CD8-positive, alpha-beta memory T cell (primary cell): ENCODE measurements at places on chromosomes 1 and 21. TPM values are rescaled to one million over a fixed set of nuclear protein-coding genes. Genes with fewer than 3 reads are reported as not detected.

GRCh38 chr1:15188130-15188524 lies 34.6 kb downstream of the TMEM51 start:
- DNase-seq, result no peak

KIAA1614 gene
- 0.10 TPM for polyA plus RNA-seq

- no peak for DNase-seq
Measured at GRCh38 chr1:193971595-193971994, 785.2 kb upstream of the B3GALT2 start.

DNA sequence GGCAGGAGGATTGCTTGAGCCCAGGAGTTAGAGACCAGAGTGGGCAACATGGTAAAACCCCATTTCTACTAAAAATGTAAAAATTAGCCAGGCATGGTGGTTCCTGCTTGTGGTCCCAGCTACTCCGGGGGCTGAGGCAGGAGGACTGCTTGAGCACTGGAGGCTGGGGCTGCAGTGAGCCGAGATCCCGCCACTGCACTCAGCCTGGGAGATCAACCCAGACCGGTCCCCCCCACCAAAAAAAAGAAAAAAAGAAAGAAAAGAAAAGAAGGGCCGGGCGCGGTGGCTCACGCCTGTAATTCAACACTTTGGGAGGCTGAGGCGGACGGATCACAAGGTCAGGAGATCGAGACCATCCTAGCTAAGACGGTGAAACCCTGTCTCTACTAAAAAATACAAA lies 1.8 kb upstream of the GMEB1 start:
- DNase-seq, result no peak

DNA sequence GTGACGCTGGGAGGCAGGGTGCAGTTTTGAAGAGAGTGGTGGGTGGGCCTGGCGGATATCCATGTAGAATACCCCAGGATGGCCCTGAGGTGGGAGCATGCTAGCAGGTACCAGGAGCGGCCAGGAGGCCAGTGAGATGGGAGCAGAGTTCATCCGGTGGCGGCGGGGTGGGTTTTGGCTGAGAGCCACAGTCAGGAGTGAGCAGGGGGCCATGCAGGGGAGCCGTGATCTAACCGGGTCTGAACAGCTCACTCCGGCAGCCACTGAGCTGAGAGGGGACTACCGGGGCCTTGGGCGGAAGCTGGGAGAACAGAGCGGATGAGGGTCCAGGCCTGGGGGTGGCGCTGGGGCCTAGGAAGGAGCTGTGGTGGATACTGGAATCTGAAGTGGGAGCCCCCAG lies 47.6 kb upstream of the LRP8 start:
- DNase-seq, result no peak

DNA sequence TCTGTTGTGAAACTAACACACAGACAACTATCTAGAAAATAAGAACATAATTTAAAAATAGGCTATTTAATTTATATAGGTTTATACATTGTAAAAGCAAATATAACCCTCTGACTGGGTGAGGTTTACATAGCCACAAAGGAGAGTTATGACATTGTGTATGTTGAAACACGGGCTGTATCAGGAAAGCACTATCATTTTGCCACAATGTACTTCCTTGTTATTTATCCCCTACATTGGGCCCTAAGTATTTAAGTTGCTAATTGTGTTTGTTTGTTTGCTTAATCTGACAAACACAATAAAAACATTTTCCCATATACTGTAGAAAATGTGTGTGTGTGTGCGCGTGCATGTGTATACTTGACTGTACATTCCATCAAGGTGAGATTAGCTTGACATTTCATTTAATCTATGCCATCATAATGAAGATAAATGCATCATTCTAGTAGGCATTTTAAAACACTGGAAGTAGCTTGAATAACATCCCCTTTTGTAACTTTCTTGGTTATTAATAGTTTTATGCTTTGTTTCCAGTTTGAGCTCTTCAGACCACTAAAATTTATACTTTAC lies 72.1 kb downstream of the RGS13 start:
- no peak for DNase-seq

- DNase-seq, result no peak
Measured at GRCh38 chr1:15687446-15687845, 3.3 kb downstream of the PLEKHM2 start.

- no peak for DNase-seq
Measured at GRCh38 chr1:151849871-151850270, 3.6 kb downstream of the THEM5 start.

GRCh38 chr1:11391327-11391726 lies 87.6 kb upstream of the DISP3 start:
- DNase-seq, result no peak

DNA sequence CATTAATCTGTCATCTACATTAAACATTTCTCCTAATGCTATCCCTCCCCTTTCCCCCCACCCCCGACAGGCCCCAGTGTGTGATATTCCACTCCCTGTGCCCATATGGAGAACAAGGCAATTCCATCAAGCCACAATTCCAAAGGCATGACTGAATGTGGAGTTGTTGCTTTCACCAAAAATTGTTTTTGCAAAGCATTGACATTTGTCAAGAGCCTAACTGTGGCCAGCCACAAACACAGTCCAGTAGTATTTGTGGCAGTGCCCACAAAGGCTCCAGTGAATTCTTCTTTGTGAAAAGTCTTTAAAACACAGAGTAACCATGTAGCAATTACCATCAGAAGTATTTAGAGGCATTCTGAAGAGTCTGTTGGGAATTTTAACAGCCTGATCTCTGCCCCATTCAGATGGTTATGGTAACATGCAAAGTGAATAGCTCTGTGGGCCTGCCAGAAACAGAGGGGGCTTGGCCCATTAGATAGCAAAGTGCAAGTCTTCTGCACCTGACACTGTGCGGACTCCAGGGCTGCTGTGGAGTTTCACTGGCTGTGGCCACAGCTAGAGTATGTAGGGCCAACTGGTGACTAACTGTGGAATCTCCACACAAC lies 11.6 kb upstream of the LRRC53 start:
- DNase-seq, result no peak

DNA sequence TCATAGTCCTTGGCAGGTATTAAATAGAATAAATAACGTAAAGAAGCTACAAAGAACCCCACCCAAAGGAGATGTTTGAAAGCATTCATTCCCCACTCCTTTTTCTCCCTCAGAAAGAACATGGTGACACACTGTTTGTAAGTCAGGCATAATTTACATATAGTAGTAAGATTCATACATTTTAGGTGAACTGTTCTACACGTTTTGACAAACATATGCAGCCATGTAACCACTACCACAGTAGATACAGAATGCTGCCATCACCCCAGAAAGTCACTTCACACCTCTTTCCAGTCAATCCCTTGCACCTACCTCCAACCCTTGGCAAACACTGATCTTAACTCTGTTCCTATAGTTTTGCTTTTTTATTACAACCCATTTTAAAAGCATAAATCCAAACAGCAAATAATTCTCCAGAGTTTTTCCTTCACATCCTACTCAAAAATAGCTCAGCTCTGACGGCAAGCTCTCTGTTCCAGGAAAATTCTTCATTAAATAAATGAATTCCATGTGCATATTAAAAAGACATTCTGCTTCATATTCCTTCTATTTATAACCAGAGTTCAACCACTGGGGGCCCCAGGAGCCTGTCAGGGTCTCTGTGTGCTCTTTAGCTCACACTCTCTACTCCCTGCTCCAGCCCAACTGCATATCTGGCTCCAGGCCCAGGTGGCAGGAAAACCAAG lies 258.8 kb downstream of the PLPP3 start:
- DNase-seq, result no peak

DNA sequence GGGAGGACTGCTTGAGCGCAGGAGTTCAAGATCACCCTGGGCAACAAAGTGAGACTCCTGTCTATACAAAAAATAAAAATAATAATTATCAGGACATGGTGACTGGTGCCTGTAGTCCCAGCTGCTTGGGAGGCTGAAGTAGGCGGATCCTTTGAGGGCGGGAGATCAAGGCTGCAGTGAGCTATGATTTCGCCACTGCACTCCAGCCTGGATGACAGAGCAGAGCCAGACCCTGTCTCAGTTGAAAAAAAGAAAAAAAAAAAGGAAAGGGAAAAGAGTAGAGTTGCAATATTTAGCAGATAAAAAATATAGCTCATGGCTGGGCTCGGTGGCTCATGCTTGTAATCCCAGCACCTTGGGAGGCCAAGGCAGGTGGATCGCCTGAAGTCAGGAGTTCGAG lies 3.3 kb upstream of the S1PR1 start:
- no peak for DNase-seq

CRYAA gene
- polyA plus RNA-seq, result not detected

DNA sequence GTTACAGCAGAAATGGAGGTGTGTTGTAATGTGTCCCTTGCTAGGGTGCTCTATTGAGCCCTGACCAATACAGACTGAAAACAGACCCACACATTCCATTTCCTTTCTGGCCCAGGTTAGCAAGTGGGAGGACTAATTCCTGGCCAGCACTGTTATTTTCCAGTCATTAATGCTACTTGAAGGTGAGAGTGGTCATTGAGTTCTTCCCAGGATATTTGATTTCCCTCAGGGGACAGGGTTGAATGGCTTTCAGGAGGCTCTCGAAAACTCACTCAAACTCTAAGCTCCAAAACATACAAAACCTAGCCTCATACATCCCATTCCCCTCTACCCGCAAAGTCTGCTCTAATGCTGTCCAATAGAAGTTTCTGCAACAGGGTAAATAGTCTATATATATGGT lies 6.2 kb downstream of the LRRC52 start:
- no peak for DNase-seq

DNA sequence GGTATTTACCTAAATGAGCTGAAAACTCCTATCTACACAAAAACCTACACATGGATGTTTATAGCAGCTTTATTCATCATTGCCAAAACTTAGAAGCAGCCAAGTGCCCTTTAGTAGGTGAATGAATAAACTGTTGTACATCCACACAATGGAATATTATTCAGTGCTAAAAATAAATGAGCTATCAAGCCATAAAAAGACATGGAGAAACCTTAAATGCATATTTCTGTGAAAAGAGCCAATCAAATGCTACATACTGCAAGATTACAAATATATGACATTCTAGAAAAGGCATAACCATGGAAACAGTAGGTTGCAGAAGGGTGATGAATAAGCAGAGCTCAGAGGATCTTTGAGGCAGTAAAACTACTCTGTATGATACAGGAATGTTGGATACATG lies 23.3 kb downstream of the ABCB10 start:
- no peak for DNase-seq

DNA sequence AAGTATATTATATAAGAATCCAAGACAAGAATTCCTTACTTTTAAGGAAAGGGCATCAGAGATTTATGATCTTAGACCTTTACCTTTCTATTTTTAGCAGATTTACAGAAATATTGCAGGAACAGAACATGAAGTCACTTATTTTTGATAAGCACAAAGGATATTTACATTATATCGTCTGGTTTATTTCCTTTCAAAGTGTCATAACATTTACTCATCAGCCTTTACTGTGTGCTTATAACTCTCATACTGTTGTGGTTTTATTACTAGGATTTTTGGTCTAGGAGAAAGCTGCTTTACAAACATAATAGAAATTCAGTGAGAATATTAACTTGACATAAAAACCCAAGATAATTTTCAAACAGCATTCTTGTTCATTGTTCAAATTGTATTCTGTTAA lies 47.6 kb downstream of the APP start:
- no peak for DNase-seq

GRCh38 chr1:8629241-8630091 lies 188.0 kb downstream of the RERE start:
- DNase-seq, result no peak

- no peak for DNase-seq
Measured at GRCh38 chr1:236149003-236149595, 6.8 kb downstream of the GPR137B start.

MRPS14 gene
- polyA plus RNA-seq, result 49.4 TPM

GRCh38 chr1:24909388-24909898 lies 20.6 kb downstream of the RUNX3 start:
- DNase-seq, result no peak

- DNase-seq, result no peak
Measured at GRCh38 chr1:216742625-216743024, 19.4 kb upstream of the ESRRG start.

- no peak for DNase-seq
Measured at GRCh38 chr1:111649648-111650047, 30.1 kb downstream of the RAP1A start.

- no peak for DNase-seq
Measured at GRCh38 chr1:183218971-183219615, 33.0 kb downstream of the LAMC2 start.

S100A8 gene
- not detected for polyA plus RNA-seq

IVL gene
- not detected for polyA plus RNA-seq

- no peak for DNase-seq
Measured at GRCh38 chr1:244187310-244187709, 136.2 kb downstream of the ZBTB18 start.

RPRD2 gene
- 40.5 TPM for polyA plus RNA-seq

DNA sequence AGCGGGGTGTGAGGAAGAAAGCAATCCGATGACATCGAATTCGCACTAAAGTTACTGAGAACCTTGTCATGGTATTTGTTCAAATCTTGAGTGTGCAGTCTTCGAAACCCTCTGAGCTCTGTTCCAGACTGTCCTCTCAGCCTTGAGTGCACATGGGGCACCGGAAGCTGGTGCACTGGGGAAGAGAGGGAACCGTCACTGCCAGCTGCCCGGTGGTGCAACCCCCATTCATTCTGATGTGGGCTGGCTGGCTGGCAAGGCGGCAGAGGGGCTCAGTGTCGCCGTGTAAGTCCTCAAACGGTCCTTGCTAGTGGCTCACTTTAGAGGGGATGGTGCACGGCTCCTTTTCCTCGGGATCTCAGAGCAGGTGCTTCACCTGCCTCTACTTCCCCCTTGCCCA lies 137.4 kb downstream of the KIF26B start:
- no peak for DNase-seq

RORC gene
- polyA plus RNA-seq, result 46.4 TPM

FCRL4 gene
- not detected for polyA plus RNA-seq

CYYR1 gene
- polyA plus RNA-seq, result not detected

DNA sequence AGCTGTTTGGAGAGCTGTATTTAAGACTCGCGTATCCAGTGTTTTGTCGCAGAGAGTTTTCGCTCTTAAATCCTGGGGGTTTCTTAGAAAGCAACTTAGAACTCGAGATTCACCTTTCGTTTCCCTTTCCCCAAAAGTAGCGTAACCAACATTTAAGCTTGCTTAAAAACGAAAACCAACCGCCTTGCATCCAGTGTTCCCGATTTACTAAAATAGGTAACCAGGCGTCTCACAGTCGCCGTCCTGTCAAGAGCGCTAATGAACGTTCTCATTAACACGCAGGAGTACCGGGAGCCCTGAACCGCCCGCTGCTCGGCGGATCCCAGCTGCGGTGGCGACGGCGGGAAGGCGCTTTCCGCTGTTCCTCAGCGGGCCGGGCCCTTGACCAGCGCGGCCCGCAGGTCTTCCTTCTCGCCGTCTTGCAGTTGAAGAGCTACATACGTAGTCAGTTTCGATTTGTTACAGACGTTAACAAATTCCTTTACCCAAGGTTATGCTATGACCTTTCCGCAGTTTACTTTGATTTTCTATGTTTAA lies 1.9 kb downstream of the OLIG1 start:
- no peak for DNase-seq

GRCh38 chr1:205917466-205918238 lies 25.6 kb downstream of the SLC26A9 start:
- no peak for DNase-seq

DNA sequence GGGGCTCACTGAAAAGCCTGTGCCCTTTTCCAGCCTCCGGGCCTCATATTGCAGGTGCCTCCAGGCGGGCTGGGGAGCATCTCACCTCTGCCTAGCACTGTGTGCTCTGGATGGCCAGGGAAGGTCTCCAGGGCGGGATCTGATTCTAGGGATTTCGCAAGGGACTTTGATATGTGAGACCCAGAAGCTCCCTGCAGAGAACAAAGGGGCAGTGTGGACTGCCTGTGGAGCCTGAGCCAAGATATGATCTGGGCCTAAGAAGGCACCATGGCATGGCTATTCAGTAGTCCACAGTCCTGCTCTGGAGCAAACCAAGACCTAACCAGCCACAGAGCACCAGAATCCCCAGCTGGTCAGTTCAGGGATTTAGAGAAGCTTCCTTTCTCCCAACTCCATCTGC lies 157.2 kb downstream of the ST6GALNAC5 start:
- no peak for DNase-seq

HMGCL gene
- 28.0 TPM for polyA plus RNA-seq
